T-cell (primary cell): ENCODE measurements at places on chromosomes 4 and X.

GRCh38 chr4:52126226-52126625, 75.1 kb downstream of the SPATA18 start:
- no peak for DNase-seq
- no peaks in the 10 kb centered on the region for H3K4me1 ChIP-seq
- no peak overlapping the region for H3K27ac ChIP-seq

GRCh38 chr4:3310301-3311094, 17.7 kb downstream of the RGS12 start:
- DNase-seq: no peak
- peaks cover 3% of the 10 kb centered on the region for H3K36me3 ChIP-seq
- peaks cover 3% of the 10 kb centered on the region for H3K4me1 ChIP-seq
- H3K4me3 ChIP-seq: no peak overlapping the region

GRCh38 chr4:129532573-129532972, 436.6 kb downstream of the C4orf33 start:
- peaks cover 6% of the 10 kb centered on the region for H3K4me1 ChIP-seq
- H3K36me3 ChIP-seq: no peaks in the 10 kb centered on the region
- no peak overlapping the region for H3K27ac ChIP-seq
- H3K27me3 ChIP-seq: no peaks in the 10 kb centered on the region
- no peak overlapping the region for H3K4me3 ChIP-seq

DNA sequence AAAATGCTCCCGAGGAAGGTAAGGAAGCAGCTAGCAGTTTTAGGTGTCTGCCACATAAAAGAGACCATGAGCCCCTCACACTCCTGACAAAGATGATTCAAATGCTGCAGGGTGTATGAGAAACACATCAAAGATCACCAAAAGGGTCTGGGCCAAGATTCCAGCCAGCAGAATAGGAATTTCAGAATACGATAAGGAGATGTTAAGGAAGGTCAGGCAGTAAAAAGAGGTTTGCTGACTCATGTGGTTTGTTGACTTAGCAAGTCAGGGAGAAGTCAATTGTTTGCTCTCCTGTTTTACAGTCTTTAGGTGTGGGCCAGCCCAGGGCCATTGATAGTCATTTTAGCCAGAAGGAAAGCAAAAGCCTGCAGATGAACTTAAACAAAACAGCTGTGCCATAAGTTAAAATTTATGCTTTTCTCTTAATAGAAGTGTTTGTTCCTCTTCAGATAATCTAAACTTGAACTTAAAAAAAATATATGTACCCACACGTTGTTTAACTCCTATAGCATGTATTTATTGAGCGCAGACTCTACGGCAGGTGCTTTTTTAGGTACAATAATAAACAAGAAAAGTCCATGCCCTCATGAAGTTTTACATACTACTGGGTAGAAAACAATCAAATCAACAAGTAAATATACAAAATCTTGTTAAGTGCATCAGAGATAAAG, 115.6 kb downstream of the CAMK2D start:
- H3K4me1 ChIP-seq: no peaks in the 10 kb centered on the region
- H3K27ac ChIP-seq: no peak overlapping the region
- H3K27me3 ChIP-seq: no peaks in the 10 kb centered on the region
- no peaks in the 10 kb centered on the region for H3K36me3 ChIP-seq
- no peak overlapping the region for H3K4me3 ChIP-seq

- no peaks in the 10 kb centered on the region for H3K27me3 ChIP-seq
- peaks cover 11% of the 10 kb centered on the region for H3K4me1 ChIP-seq
- no peak overlapping the region for H3K4me3 ChIP-seq
- no peak overlapping the region for H3K27ac ChIP-seq
- no peak for DNase-seq
- no peaks in the 10 kb centered on the region for H3K36me3 ChIP-seq
Measured at GRCh38 chr4:139951021-139951420, 203.0 kb downstream of the MAML3 start.
